Activated naive CD4-positive, alpha-beta T cell (primary cell): ENCODE measurements at places on chromosomes 2 and 18.

DNA sequence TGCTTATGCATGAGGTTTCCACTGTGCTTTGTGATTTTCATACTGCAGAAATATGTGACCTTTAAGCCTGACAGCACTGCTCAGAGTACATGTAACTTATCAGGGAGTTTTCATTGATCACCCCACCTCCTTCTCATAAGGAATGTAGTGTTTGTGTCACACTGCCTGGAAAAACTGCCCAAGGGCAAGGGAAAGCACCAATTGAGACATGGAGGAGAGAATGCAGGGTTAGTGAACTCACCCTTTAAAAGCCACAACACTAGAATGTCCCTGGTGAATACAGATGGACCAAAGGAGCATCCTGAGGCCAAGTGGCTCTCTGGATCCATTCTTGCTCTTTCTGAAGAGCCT is 147.2 kb upstream of the SPATS2L start:
- DNase-seq: no peak

- DNase-seq: no peak
These were observed 83.9 kb downstream of the PIK3C3 start for GRCh38 chr18:42038936-42039335.

DNA sequence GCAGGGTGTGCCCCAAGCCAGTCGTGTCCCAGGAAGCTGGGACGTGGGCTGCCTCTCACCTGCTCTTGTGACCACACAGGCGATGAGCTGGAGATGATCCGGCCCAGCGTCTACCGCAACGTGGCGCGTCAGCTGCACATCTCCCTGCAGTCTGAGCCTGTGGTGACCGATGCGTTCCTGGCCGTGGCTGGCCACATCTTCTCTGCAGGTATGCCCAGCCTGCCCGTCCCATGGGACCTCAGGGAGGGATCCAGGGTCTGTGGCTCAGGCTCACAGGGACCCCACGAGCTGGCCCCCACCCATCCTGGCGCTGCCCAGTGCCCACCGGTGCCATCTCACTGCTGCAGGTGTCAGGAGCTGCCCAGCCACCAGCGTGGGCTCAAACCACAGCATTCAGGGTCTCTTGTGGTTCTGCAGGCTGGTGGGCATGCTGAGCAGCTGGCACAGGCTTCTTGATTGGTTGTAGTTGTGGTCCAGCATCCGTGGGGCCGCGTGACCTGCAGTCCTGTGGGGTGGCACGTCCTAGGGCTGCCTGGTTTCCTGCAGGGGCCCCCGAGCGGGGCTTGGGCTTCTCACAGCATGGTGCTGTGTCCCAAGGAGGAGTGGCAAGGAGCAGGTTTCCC is 3.8 kb downstream of the BOK start:
- no peak for DNase-seq

- DNase-seq: no peak
These were observed 113.0 kb downstream of the DNER start for GRCh38 chr2:229601396-229601795.

- no peak for DNase-seq
These were observed 20.0 kb downstream of the GREB1 start for GRCh38 chr2:11553661-11554398.

DNA sequence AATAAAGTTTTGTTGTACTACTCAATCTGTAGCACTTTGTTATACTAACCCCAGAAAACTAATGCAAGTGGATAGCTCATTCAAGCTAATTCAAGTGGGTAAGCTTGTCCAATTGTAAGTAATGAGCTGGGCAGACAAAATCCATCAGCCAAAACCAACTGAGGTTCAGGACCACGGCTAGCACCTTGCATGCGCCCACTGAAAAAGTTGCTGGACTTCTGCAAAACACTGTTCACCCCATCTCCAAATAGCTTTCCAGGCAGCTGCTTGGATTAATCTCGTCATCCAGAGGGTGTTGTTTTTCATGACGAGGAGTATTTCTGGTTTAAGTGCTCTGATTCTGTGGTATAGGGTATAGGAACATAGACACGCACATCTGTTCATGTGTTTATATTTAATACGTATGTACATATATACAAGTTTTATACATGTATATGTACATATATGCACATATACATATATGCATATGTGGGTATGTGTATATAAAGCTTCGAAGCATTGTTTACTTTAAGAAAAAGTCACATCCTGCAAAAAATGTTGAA is 307.5 kb downstream of the GALR1 start:
- no peak for DNase-seq

DNA sequence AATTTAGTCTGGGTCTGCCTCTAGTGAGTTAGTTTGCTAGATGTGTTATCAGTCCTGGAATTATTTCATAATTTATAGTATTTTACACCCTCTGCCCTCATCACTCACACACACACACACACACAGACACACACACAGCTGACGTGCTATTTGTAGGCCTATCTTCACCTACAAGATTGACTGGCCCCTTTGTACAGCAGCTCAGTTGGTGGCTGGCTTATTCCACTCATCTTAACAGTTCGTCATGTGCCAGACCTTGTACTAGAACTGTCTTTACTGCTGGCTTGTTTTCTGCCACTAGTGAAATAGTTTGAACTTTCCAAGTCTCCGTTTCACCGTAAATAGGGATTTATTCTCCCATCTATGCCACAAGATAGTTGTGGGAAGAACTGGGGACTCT is 21.3 kb downstream of the CENPO start:
- DNase-seq: no peak

- DNase-seq: no peak
These were observed 366.5 kb upstream of the POU3F3 start for GRCh38 chr2:104487366-104487765.

- DNase-seq: no peak
These were observed 142.1 kb downstream of the CDCA7 start for GRCh38 chr2:173496746-173497145.

DNA sequence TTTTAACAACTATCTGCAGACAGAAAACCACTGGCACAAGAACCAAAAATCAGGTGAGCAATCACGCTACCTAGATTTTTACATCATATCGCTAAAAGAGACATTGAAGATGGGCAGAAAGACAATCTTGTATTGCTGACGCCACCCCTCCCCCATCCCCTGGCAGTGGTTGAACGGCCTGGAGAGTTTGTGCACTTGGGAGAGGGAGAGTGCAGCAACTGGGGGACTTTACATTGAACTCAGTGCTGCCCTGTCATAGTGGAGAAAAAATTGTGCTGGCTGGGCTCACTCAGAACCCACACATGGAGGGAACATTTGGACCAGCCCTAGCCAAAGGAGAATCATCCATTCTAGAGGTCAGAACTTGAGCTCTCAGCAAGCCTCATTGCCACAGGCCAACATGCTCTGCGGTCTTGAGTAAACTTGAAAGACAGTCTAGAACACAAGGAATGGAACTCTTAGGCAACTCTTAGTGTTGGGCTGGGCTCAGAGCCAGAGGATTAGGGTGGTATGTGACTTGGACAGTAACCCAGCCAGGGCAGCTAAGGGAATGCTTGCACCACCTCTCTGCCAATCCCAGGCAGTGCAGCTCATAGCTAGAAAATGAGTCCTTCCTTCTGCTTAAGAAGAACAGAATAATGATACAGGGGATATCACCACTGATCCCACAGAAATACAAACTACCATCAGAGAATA is 220.0 kb upstream of the CYP26B1 start:
- DNase-seq: no peak

- DNase-seq: no peak
These were observed 22.9 kb upstream of the DARS1 start for GRCh38 chr2:136008205-136008865.

- DNase-seq: no peak
These were observed 9.5 kb upstream of the MALL start for GRCh38 chr2:110124939-110125691.

DNA sequence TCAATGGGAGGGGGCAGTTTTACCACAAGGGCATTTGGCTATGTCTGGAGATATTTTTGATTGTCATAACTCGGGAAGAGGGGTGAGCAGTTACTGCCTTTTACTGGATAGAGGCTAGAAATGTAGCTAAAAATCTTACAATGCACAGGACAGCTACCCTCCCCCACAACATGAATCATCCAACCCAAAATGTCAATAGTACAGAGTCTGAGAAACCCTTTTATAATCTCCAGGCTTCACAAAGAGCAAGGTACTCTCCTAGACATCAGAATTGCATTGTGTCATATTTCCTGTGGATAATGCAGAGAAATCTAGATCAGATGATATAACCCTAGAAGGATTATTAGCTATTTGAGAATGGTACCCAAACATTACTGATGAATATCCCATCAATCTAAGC is 277.1 kb upstream of the NRP2 start:
- DNase-seq: no peak

DNA sequence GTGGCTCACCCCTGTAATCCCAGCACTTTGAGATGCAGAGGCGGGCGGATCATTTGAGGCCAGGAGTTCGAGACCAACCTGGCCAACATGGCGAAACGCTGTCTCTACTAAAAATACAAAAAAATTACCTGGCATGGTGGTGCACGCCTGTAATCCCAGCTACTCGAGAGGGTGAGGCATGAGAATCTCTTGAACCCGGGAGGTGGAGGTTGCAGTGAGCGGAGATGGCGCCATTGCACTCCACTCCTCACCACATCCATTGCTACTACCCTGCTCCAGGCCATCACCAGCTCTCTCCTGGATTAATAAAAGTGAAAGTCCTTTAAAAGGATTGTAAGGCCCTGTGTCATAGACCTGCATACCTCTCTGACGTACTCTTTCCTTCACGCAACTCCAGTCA is 1.2 kb downstream of the RMP24 start:
- DNase-seq: no peak

- no peak for DNase-seq
These were observed 772.3 kb downstream of the LRRTM4 start for GRCh38 chr2:76749858-76750257.

DNA sequence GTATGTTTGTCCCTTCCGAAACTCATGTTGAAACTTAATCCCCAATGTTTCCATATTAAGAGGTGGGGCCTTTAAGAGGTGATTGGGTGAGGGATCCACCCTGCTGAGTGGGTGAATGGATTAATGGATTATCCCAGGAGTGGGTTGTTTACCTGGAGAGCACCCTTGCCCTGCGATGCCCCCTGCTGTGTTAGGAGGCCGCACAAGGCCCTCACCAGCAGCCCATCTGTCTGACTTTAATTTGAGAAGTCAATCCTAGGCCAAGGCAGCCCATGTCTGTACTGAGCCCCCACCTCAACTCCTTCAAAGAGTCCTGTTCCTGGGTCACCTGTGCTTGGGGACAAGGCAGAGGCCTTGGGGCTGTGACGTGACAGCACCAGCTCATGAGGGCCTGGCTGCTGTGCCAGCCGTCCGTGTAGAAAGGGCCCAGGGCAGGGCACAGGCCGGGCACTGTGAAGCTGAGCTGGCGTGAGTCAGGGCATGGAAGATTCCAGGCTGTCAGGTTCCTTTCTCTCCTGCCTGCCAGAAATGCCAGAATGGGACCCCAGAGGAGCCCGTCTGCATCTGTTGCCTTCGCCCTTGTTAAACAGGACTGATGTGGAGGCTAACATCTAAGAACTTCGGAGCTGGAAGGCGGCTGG is 21.3 kb upstream of the TAF1B start:
- no peak for DNase-seq

DNA sequence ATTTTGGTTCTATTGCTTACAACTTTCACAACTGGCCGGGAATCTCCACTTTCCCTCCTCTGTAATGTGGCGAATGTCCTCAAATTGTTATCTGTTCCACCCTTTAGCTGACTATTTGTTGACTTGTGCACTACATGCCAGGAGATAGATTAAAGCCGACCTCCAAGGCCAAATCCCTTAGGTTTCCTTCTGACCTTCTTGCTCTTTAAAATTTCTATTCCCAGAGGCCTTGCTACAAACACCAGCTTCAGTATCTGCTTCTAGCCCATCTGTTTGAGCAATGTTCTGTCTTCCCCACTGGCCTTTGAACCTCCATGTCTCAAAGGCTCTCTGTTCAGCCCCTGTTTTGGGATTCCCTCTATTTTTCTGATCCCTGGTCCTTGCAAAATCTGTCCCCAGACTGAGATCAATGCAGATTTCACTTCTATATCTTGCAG is 426.2 kb downstream of the LRATD1 start:
- DNase-seq: no peak

DNA sequence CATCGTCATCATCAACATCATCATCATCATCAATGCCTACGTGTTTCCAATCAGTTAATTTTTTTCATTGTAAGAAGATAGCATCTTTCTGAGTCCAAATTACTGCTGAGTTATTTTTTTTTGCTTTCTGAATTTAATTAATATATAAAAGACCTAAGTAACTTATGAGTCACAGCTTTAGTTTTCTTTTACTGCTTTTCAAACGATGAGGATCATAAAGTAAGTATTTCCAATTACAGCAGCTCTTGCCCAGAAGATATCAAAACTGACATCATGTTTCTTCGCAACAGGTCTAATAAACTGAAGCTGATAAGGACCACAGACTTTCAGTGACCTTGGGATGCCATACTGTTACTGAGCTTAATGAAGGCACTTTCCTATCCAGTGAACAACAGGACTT is 442.2 kb downstream of the DSEL start:
- DNase-seq: no peak

GRCh38 chr2:197042739-197043196 is 116.3 kb upstream of the PGAP1 start:
- no peak for DNase-seq

DNA sequence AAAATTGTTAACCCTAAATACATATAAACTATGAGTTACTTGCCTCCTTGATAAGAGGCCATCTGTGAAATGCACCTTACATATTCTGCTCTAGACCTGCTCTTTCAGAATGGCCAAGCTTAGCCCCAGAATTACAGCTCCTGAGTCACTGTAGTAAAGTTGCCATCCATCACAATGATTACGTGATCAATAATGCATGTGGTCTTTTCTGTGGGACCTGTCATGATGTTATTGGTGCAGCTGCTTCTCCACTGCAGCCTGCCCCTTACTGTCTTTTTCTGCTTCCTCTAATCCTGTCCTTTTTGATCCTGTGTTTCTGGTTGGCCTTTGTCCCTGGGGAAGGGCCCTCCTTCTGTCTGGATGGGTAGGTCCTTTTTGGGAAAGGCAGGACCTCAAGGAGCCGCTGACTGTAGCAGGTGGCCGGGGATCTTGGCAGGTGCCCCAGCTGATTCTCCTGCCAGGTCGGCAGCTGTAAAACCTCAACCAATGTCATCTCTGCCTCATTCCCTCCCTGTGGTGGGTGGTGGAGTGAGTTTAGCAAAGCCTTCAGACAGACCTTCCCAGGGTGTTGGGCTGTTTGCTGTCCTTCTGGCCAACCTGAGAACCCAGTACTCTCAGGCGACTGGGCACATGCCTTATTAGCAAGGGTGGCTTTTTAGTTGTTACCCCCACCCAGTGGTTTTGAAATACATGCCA is 126.2 kb upstream of the EML6 start:
- DNase-seq: no peak

DNA sequence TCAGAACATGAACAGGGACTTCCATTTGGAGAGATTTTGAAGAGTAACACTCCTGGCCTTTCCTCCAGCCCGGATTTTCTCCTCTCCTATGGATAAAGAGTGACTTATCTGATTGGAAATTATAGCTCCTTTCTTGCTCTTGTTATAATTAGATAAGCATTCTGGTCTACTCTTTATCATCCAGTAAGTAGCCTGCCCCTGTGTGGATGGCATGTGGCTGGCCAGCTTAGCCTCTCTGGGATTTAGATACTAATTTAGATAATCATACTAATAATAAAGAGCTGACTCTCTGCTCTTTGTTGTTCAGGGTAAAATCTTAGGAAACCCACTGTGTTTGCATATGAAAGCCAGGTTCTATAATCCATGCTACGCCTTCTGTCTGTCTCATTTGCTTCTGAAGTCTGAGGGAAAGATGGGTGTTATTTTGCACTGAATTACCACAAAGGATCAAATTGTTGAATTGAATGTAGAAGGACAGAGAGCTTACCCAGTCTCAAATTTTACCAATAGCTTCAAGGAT is 438.8 kb downstream of the SPAG16 start:
- no peak for DNase-seq

GRCh38 chr2:55048508-55049042 is 1.7 kb downstream of the RTN4 start:
- DNase-seq: no peak

GRCh38 chr2:183349091-183349490 is 224.8 kb downstream of the NUP35 start:
- DNase-seq: no peak
